NCI-H510A treated with DMSO at 0.1 percent for 48 hours (cell line): ENCODE measurements at places on chromosomes 5 and 9.

GRCh38 chr9:107615321-107615720, 125.8 kb upstream of the KLF4 start:
- no peak for DNase-seq

DNA sequence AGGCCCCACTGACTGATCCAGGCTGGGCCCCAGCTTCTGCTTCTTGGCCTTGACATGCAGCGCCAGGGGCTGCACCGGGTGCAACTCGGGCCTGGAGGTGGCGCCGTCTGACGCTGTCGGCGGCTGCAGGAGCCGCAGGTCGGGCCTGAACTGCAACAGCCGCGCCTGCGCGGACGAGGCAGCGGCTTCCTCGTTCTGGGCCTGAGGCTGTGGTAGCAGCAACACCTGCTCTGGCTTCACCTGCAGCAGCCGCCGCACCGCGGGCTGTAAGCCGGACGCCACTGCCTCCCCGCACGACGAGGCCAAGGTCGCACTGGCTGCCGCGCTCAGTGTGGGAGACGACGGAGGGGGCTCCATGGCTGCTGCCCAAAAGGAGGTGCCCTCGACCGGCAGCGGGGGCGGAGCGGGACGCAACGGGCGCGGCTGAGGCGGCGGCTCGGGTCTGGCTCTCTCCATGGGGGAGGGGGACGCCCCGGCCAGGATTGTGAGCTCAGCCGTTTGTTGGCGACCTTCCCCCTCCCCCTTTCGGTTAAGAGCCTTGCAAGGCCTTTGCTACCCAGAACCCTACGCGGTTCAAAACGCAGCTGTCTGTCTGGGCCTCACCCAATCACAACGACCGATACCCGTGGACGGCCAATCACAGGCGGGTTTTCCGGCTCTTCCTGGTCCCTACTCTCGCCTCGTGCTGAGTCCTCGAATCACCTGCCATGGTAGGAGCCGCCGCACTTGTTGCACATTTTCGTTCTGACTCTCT, 438 bp downstream of the SOX30 start:
- DNase-seq, result peak; percentile 14

DNA sequence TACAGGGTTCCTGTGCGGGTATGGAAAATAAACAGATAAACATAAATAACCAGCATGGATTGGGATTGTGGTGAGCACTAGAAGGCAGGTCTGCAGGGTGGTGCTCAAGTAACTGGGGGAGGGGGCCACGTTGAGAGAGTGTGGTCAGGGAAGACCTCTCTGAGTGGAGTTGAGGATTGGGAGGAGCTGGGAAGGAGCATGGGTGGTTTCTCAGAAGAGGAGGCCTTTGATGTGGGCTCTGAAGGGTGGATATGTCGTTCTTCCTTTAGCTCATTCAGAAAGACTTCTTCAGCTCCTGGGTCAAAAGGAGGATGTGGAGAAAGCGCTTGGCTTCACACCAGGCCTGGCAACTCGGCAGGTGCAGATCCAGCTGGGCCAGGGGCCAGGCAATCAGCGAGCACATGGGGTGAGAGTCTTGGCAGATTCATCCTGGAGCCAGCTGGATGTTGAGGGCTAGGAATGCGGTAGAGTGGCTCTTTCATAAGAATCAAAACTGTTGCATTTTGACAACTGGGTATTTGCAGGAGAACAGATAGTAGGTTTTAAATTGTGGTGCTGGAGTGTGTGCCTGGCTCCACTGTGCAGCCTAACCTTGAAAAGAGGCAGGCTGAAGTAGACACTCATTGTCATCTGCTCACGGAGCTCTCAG, 71.7 kb downstream of the PCSK5 start:
- peak; percentile 69 for DNase-seq

DNA sequence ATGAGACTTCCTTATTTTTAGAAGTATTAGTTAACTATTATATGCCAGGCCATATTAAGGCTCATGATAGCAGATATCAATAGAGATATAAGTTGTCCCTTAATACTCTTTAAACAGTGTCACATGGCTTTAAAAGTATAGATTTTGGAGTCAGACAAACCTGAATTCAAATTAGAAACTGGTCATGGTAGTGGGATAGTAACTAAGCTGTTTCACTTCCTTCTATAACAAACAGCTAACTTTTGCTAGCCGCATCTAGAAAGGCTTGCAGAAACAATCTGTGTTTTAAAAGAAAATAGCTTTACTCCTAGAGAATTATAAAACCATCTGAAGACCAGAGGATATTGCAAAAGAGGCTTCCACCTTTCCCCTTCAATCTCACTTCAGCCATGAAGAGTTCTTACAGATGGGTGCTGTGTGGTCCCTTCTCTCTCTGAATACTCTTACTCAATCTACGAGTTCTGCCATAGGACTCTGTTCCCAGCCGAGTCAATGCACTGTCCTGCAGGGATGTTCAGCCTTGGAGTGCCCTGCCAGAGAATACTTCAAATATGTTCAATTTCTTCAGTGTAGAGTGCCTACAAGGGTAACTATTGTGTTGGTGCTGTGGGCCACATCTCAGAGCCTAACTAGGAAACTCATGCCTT, 810.2 kb downstream of the EFNA5 start:
- DNase-seq, result no peak

GRCh38 chr5:168991311-168991710, 309.6 kb downstream of the SLIT3 start:
- DNase-seq, result no peak

GRCh38 chr5:176497852-176498251, 39.4 kb downstream of the RNF44 start:
- DNase-seq, result no peak

GRCh38 chr5:57666582-57666981, 184.0 kb upstream of the ACTBL2 start:
- no peak for DNase-seq

DNA sequence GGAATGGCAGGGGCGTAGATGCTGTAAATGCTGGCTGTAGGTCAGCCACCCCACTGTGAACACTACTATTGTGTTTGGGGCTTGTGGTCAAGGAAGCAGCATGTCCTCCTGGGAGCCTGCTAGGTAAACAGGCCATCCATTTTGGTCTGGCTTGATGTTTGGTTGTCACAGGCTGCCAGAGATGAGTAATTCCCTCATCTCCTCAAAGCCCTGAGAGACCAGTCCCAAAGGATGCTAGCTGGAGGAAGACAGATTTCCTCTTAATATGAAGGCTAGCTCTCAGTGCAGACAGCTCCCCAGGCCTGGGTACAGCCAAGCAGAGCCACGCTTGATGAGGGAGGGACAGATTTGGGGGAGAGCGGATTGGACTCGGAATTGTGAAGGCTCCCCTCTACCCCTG, 72.5 kb upstream of the MAP1B start:
- no peak for DNase-seq

DNA sequence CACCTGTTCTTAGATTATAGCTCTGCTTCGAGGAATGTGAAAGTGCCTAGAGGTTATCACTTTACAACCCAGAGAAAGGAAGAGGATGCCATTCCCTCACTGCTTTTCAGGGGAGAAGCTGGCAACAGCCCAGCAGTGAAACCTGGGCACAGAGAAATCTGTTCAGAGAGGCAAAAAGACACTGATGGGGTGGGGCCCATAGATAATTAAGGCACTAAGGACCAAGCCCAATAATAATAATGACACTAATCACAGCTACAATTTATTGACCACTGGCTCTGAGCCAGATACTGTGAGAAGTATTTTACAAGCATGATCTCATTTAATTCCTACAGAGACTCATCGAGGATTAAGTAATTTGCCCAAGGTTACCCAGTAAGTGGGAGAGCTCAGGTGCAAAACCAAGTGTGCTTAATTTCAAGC, 168.3 kb downstream of the PIK3R1 start:
- no peak for DNase-seq

GRCh38 chr9:130453487-130453886, 8.7 kb downstream of the ASS1 start:
- peak; percentile 23 for DNase-seq

DNA sequence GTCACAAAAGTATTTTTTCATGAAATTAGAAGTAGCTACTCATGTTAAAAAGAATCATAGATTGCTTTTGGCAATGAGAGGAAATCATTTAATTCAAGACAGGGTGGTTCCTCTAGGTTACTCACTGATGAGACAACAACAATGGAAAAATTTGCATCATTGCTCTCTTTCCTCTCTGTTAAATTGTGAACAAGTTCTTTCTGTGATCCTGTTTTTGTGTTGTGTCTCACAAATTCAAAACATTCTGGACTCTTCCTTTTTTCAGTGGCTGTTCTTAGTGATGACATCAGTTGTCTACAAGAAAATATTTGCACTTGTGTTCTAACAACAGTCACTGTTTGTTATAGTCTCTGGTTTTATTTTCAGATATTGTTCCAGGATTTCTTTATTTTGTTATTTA, 95.3 kb downstream of the XRCC4 start:
- no peak for DNase-seq
